ENCODE measurements at places on chromosomes 3 and 15.

DNA sequence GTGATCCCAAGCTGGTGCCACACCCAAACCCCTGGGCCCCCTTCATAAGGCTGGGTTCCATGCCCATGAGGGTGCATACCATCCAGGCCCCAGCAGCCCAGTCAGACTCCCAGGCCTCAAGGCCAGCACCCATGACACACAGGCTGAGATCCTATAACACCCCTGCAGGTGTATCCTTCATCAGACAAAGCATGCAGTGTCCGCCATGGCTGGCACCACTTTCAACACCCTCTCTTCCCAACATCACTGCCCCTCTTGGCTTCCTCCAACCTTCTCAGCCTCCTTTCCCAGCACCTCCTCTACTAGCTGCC, 3.5 kb downstream of the CCDC51 start:
- no peak for DNase-seq

DNA sequence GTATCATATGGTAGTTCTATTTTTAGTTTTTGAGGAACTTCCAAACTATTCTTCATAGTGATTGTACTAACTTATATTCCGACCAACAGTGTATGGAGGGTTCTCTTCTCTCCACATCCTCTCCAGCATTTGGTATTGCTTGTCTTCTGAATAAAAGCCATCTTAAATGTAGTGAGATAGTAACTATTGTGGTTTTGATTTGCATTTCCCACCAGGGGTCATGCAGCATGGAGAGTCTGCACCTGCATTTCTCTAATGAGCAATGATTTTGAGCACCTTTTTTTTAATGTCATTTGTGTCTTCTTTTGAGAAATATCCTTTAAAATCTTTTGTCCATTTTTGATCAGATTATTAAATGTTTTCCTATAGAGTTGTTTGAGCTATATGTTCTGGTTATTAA, 718.5 kb downstream of the ZBBX start:
- DNase-seq: no peak

DNA sequence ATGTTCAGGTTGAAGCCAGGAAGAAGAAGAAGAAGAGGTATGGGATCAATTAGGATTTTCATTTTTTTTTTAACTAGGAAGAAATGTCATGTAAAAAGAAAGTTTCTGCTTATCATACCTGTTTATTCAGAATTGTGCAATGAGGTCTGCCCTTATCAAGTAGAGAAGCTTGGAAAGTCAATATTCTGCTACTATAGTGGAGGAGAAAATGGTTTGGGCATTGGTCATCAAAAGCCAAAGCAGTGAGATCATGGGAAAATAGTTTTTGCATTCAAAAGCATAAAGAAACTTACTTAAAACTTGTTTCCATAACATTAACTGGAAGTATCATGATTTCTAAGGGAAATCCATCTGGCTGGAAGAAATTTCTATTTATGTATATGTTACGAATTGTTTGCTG, 1239.2 kb downstream of the NSUN3 start:
- no peak for DNase-seq

GRCh38 chr3:52839892-52840545, 5.2 kb upstream of the MUSTN1 start:
- no peak for DNase-seq

DNA sequence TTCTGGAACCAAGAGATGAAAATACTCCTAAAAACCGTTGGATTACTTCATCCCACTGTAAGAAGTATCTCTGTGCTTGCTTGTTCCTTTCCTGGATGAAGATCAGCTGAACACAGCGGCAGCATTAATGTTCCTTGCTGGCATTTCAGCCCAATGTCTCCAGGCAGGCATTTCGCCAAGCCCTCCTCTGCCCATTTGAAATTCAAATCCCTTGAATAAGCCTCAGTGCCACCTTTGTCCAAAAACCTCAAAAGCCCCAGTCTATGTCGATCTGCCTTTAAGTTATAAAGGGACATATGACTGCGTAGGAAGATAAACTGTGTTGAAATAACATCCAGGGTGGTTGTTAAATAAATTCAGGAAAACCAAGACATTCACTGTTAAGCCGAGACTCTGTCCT, 156.8 kb upstream of the PDZRN3 start:
- DNase-seq: peak; percentile 61

DNA sequence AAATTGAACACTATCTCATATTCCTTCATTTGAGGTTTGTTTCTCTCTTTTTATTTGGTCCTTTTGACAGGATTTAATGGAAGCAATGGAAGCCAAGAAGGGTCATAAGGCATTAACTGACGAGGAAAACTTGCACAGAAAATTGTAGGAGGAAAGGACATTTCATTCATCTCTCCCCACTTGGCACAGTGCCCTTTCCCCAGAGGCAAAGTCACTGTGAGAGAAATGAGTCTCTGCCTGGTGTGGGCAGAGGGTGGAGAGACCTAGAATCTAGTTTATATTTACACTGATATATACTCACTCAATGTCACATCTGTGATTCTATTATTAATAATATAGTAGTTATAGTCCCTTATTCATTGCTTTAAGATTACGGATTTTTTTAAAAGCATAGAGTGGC, 324.6 kb upstream of the IL12A start:
- no peak for DNase-seq

GRCh38 chr15:82130248-82130647, 84.4 kb upstream of the MEX3B start:
- no peak for DNase-seq

DNA sequence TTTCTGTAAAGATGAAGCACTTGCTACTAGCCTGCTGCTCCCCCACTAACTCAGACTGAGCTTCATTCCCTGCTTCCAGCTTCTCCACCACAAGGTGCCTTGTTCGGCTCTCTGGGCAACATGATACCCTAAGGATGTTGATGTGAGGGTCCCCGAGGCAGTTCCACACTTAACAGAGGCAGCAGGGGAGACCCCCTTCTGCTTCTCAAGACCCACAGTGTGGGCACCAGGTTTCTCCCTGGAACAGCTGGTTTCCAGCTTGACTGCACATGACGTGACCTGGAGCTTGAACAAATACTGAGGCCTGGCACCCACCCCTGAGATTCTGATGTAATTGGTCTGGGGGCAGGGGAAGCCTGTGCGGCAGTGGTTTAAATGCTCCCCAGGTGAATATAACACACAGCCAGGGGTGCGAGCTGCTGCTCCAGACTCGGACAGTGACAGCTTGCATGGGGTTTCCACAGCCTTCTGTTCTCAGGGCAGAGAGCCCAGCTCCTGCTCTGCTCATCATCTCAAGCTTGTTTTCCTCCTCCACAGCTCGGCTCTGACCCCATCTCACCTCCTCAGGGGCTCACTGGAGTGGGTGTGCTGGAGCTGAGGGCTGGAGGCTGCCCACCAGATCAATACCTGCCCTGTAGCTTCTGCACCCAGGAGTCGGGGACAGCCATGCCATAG, 95.0 kb upstream of the HACD2 start:
- DNase-seq: no peak

- no peak for DNase-seq
These were observed 69.0 kb upstream of the THBS1 start for GRCh38 chr15:39511916-39512260.

GRCh38 chr3:107117922-107118536, 259.2 kb upstream of the CCDC54 start:
- DNase-seq: no peak

DNA sequence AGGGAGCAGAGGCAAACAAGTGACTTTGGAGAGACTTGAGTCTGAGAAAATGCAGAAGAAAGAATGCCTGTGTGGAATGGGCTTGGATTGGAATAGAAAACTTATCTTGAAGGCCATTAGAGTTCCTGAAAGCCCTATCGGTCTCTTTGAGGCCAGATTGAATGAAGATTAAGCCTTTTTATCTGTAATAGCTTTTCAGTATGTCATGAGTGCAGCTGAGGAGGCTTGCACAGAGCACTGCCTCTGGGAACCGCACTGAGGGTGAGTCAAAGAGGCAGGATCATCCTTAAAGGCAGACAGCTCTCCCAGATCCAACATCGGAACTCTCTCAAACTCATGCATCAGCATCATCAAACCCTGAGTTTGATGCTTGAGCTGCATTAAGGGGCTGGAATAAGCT, 515.2 kb downstream of the NTRK3 start:
- DNase-seq: no peak

Data from NCI-H1048 (cell line).